ENCODE measurements at places on chromosomes 5 and 9.

- no peak for DNase-seq
These were observed 21.7 kb upstream of the ADAM19 start for GRCh38 chr5:157597277-157597676.

GRCh38 chr9:127264462-127265219, at the start of gene GARNL3:
Gene GARNL3, plus strand, starts transcription at chr9:127264774. Its CDS starts 104 bp downstream, at chr9:127264878.
- no peak for DNase-seq

DNA sequence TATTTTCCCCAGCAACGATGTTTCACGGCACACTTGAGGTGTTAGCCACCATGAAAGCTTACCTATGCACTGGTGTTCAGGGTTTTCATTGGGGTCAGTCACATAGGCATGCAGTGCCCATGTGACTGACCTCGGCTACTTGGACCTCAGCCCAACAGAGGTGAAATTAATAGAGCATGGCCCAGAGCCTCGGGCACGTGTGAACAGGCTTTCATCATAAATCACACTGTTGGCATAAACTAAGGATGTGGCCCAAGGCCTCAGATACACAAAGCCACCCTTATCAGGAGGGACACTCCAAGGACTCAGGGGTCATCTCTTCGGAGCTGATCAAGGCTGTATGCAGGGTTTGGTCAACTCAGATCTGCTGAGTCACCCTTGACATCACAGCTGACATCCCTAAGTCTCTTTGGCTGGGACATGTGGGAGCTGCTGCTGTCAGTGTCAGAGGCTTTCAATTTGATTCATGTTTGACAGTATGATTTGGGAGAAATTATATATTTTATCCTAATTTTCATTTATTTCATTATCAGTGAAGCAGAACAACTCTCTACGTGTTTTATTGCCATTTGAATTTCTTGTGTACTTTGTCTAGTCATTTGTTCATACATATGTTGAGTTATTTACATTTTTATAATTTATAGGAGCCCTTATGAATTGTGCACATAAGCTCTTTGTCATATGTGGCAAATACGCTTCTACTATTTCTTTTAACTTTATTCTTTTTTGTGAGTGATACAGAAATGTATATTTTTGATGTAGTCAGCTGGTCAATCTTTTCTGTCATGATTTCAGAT, 59.7 kb upstream of the ANKRD33B start:
- DNase-seq, result no peak

GRCh38 chr5:170809551-170809950, 26.0 kb downstream of the GABRP start:
- no peak for DNase-seq

- DNase-seq, result no peak
These were observed 334.7 kb downstream of the OSTF1 start for GRCh38 chr9:75422944-75423522.

DNA sequence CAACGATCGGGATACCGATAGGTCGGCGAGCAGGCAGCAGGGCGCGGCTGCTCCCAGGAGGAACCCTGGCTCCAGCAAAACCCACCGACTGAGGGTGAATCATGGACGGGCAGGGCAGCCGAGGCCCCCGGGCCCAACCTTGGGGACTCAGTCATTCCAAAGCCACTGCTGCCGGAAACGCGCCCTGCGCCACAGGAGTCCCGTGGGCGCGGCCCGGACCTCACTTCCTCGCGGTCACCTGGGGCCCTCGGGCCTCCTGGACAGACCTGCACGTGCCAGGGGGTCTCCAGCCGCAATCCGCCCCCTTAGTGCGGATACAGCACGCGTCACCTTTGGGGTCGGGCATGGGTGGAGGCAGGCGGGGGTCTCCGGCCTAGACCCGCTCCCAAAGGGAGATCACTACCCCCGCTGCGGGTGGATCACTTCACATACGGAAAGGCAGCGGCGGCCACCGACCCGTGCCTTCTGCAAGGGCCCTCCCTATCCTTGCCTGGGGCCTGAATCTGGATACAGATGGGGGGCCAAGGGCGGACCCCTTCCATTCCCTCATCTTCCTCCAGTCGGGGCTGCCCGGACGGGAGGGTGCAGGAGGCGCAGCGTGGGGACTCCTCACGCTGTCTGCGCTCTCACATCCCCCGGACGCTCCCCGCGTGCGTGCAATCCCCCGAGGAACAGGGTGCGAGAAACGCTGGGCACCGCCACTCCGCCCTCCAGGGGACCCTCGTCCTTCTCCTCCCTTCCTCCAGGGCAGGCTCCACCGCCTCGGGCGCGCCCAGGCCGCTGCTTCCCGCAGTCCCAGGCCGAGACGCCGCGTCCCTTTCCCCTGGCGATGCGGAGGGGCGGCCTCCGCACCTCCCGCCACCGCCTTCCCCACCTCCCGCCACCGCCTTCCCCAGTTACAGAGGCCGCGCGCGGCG, 586 bp downstream of the TXN start:
- peak; percentile 24 for DNase-seq

- DNase-seq, result peak; percentile 14
These were observed 146.6 kb downstream of the SEC61B start for GRCh38 chr9:99368341-99369326.

GRCh38 chr5:2206293-2207108, 323.8 kb upstream of the IRX4 start:
- DNase-seq, result no peak

DNA sequence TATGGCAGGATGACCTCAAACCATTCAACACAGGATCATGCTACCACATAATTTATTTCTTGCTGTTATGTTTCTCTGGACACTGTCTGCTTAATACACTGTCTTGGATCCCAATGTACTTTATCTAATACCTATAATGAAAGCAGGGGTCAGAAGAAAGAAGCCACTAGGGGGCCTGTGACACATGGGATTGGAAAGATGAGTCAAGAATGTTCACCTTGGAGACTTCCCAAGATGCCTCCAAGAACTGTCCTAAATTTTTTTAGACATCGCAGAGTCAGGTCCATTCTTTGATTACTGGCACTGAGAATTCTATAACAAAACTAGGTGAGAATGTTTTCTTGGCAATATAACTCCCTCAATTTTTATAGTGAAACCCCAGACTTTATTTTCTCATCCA, 305.8 kb upstream of the SMARCA2 start:
- DNase-seq, result no peak

DNA sequence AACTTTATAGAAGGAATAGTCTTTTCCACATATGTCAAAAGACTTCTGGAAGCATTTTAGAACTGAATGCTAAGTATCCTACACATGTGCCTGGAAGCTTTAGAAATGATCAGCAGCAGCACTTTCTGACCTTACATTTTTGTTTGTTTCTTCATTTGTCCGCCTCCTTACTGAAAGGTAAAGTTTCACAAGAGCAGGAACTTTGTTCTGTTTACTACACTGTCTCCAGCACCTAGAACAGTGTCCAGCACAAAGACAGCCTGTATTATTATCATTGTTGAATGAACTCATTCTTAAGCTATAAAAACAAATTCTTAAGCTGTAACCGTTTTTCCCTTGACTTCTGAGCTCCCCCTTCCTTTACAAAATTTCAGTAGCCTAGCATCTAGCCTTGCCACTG, 14.8 kb downstream of the PIP5K1B start:
- no peak for DNase-seq

- DNase-seq, result no peak
These were observed 27.7 kb downstream of the KCTD16 start for GRCh38 chr5:144198386-144198785.

DNA sequence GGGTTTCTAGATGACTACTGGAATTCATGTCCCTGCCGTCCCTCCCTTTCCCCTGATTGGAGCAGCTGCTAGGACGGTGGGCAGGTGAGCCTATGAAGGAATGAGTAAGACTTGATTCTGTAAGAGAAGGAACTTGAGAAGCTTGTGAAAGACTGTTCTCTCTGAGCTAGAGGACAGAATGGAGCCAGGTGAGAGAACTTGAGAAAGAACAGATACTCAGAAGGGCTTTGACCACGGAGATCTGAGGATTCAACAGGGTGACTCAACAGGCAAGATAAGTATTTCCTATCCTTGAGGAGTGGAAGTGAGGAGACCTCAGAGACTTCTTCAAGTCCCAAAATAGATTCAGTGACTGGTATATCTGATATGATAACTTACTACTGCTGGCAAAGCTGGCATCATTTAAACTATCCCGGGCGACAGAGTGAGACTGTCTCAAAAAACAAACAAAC, 41.9 kb downstream of the HSDL2 start:
- DNase-seq, result no peak

DNA sequence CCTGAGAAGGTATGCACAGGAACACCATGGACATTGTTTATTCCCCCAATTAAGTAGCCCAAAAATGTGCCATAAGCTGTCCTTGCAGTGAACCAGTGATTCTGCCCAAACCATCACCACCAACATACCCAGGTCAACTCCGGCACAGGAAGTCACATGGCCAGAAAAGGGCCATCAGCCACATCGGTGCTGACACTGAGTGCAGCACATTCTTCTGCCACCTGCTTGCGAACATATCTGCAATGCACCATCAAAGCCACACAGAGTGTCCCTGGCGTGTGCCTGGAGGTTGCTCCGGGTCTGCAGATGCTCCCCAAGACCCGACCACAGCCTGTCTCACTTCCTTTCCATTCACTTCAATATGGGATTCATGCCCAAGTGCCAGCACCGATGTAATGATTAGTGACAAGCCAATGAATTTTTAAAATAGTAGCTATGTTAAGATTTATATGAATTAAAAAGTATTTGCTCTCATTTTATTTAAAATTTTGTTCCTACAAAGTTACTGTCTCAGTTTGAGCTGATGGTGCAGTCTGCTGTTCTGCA, 37.6 kb downstream of the SYK start:
- DNase-seq, result no peak

All from naive B cell (primary cell).